ENCODE measurements at places on chromosomes 16 and 17.

DNA sequence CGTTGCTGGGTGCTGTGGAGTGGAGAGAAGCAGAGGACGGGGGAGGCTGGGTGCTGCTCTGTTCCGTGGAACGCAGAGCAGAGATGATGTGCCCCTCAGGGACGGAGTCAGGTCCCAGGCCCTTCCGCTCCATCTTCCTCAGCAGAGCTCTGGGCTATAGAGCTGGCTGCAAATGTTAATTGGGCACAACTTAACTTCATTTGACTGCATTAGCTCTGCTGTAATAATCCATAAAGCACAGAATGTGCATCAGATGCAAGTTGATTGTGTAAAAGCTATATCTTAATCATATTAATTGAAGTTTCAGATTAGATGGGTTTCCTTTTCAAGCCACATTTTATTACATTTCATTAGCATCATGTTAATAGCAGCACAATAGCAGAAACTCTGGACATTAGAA lies 212.6 kb downstream of the ABCC12 start:
- DNase-seq: no peak

- DNase-seq: peak; percentile 71
Observed at GRCh38 chr17:28726226-28726626, at the start of gene TLCD1. TSS of gene TLCD1 (minus strand) at chr17:28726233. CDS start at chr17:28726097, 136 bp downstream.

GRCh38 chr17:66432996-66433551 lies 130.7 kb downstream of the PRKCA start:
- DNase-seq: no peak

DNA sequence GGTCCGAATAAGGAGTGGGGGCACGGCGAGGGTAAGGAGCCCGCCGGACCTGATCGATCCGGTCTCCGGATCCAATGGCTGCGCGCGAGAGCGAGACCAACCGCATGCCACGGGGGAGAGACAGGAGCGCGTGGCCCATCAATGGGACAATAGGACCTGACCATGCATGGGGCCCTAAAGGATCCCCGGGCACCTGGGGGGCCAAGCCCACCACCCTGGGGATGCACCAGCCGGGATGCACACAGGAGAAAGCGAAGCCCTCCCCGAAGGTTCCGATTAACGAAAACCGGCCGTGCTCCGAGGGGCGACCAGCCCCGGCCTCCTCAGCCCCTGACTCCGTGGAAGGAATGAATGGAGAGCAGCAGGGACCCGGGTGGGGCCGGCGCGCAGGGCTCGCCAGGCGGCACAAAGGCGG lies 525 bp downstream of the JPT1 start:
- no peak for DNase-seq

GRCh38 chr16:89365044-89365467 lies 125.3 kb downstream of the ANKRD11 start:
- no peak for DNase-seq

Measured in CD4-positive, alpha-beta T cell treated with Interleukin-12 subunit alpha and Interleukin-12 subunit beta, for 1 hour (primary cell).